MCF 10A (cell line): ENCODE measurements at places on chromosomes 3 and 15. TPM values are rescaled to one million over a fixed set of nuclear protein-coding genes. Genes with fewer than 3 reads are reported as not detected.

GRCh38 chr15:27418726-27419125 is 447.7 kb downstream of the GABRG3 start:
- no peak for DNase-seq

- no peak for DNase-seq
Measured at GRCh38 chr15:79073336-79073735, 17.2 kb downstream of the RASGRF1 start.

GRCh38 chr3:114363554-114364202 is 69.8 kb downstream of the TIGIT start:
- DNase-seq = no peak

DNA sequence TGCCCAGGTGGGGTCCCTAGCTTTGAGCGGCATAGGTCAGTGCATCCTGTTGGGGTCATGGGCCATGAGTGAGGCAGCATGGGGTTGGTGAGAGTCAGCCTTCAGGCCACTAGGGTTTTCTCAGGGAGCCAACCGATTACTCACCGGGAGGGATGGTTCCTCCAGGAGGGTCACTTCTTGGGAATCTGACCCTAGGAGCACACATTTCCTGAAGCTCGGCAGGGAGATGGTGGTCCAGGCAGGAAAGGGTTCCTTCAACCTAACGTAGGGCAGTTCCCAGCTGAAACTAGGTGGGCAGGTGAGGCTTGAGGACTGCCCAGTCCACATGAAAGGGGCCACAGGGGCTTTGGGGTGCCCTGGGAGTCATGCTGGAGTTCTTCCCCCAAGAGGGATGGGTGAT is 218.0 kb downstream of the UBE3A start:
- no peak for DNase-seq

Gene ZNF860
- total RNA-seq = 11.7 and 12.5 TPM in 2 replicates

GRCh38 chr15:76235186-76235826 is 76.0 kb downstream of the ETFA start:
- DNase-seq = peak; percentile 42

- no peak for DNase-seq
Measured at GRCh38 chr3:86537171-86537570, 453.8 kb downstream of the VGLL3 start.

- no peak for DNase-seq
Measured at GRCh38 chr15:85003593-85004312, 22.1 kb downstream of the PDE8A start.

Gene RPL39L
- 1.0 and 3.3 TPM in 2 replicates for total RNA-seq

DNA sequence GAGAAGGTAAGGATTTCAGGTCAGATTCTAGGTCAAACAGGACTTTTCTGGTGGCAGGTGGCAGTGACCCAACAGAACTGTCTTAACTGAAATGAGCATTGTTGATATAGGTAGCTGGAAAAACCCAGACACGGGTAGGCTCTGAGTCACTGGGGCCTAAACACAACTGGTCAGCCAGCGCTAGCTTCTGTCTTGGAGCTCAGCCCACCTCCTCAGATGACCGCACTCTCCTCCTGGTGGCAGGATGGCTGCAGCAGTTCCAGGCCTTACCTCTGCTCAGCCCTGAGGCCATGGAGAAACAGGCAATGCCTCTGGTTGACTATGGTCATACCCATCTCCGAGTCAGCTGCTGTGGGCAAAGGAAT is 61.1 kb upstream of the GATA2 start:
- peak; percentile 68 for DNase-seq

Gene TGM4
- 1.1 and 2.5 TPM in 2 replicates for total RNA-seq

GRCh38 chr3:73249047-73249446 is 187.6 kb downstream of the EBLN2 start:
- DNase-seq = no peak
